Activated naive CD4-positive, alpha-beta T cell (primary cell): ENCODE measurements at places on chromosomes 1 and 21.

DNA sequence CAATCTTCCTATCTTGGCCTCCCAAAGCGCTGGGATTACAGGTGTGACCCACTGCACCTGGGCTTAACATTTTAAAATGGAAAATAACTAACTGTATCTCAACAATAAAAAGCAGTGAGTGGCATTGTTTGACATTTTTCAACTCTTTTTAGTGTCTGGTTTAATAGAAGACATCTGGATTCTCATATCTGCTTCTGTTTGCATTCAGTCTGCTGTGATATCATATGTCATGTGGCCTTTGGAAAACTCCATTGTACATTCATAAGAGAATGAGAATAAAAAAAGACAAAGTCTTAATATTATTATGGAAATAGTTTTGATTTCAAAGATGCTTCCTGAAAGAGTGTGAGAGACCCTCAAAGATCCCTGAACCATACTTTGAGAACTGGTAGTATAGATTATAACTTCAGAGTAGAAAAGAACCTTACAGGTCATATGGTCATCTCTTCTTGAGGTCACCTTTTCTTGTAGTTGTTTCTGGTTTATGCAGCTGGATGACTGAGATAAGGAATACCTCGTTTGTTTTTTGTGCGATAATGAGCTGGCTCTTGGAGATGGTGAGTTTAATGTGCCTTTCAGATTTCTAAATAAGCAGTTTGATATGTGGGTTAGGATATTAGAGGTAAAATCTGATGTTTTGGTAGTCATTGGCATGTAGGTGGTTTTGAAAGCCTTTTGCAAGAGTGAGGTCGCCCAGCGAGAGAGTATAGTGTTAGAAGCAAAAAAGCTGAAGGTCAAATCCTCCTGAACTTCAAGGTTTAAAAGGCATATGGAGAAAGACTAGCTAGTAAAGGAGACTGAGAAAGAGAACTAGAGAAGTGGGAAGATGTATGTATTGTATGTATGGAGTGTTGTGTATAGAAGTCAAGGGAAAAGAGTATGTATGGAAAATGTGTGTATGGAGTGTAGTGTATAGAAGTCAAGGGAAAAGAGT lies 17.2 kb downstream of the CEP350 start:
- no peak for DNase-seq

GRCh38 chr1:23522244-23522982 lies 8.6 kb downstream of the E2F2 start:
- no peak for DNase-seq

GRCh38 chr1:86154571-86155050 lies 2.0 kb downstream of the COL24A1 start:
- no peak for DNase-seq

DNA sequence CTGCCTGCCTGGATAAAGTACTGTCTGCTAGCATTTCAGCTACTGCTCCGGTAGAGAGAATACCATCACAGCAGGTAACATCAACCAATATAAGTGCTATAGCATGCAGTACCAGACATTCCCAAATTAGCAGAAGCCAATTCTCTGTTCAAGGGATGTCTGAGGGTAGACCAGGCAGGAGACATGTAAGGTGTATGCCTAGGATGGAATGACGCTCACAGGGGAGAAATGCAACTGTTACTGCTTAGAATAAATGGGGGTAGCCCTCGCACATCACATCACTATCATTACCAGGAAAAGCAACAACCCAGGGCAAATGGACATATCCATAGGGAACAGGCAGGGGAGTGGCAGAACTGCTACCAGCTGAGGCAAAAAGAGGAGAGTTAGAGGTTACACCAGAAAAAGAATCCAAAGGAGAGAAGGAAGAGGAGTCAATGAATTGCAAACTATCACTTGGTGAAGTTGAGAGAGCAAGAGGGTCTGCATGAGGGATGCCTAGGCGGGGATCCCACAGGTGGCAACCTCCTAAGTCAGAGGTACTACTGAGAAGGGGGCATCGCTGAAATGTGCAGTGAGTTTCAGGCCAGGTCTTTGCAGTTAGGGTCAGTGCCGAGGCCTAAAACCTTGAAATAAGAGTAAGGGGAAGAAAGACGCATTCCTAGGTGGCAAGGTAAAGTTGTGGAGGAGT lies 1.1 kb downstream of the UBE2Q1 start:
- no peak for DNase-seq

- DNase-seq = no peak
These were observed 18.7 kb upstream of the BLACAT1 start for GRCh38 chr1:205474571-205474970.

DNA sequence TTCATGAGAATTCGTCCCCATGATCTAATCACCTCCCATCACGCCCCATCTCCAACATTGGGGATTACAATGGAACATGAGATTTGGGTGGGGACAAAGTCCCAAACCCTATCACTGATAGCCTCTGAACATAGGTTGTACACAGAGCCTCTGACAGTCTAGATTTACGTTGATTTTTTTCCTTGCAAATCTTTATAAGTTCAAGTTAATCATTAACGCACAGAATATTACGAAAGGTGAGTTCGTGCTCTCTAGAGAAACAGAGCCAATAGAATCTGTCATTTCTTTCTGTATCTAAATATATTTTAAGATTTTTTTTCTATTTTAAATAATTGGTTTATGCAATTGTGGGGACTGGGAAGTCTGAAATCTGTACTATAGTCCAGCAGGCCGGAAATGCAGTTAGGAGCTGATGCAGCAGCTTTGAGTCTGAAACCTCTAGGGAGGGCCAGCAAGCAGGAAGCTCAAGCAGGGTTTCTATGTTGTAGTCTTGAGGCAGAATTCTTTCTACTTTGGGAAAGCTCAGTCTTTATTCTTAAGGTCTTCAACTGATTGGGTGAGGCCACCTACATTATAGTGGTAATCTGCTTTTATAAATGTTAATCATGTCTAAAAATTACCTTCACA lies 61.0 kb downstream of the SELENOF start:
- DNase-seq = no peak

- DNase-seq = no peak
These were observed 12.1 kb downstream of the ADARB1 start for GRCh38 chr21:45086337-45086958.

- DNase-seq = peak; percentile 76
These were observed 46.8 kb upstream of the A3GALT2 start for GRCh38 chr1:33367485-33368405.

GRCh38 chr21:29342363-29342957 lies 43.7 kb downstream of the BACH1 start:
- no peak for DNase-seq

- DNase-seq = no peak
These were observed 8.0 kb downstream of the KIAA1614 start for GRCh38 chr1:180920702-180921101.

DNA sequence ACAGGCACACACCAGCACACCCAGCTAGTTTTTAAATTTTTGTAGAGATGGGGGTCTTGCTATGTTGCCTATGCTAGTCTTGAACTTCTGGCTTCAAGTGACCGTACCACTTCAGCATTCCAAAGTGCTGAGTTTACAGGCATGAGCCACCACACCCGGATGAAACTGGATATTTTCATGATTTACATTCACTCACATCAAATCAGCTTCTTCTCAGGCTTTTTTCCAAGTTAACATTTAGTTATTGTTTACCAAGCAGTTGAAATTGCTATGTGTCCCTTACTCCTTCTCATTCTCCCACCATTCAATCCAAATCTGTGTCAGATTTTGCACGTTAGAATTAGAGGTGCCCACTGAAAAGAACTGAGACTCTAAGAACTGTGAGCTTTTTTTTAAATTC lies 18.4 kb downstream of the RIT1 start:
- DNase-seq = no peak

GRCh38 chr21:34582506-34583150 lies 32.3 kb downstream of the RCAN1 start:
- DNase-seq = no peak

DNA sequence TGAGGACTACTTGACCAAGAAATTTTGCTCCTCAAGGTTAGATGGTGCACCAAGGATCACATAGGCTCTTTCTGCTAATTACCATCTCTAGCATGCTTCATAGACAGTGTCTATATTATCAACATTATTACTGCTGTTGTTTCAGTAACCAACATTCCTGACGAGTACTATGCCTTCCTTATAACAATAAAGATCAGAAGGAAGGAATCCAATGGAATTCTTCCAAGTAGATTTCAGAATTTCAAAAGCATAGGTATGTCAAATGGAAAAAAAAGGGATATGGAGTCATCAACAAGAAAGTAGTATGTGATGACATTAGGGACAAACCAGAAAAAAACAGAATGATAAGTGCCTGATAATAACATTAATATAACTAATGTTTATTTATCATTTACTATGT lies 39.6 kb upstream of the LPGAT1 start:
- no peak for DNase-seq

GRCh38 chr1:237166593-237167101 lies 124.7 kb downstream of the RYR2 start:
- DNase-seq = no peak

DNA sequence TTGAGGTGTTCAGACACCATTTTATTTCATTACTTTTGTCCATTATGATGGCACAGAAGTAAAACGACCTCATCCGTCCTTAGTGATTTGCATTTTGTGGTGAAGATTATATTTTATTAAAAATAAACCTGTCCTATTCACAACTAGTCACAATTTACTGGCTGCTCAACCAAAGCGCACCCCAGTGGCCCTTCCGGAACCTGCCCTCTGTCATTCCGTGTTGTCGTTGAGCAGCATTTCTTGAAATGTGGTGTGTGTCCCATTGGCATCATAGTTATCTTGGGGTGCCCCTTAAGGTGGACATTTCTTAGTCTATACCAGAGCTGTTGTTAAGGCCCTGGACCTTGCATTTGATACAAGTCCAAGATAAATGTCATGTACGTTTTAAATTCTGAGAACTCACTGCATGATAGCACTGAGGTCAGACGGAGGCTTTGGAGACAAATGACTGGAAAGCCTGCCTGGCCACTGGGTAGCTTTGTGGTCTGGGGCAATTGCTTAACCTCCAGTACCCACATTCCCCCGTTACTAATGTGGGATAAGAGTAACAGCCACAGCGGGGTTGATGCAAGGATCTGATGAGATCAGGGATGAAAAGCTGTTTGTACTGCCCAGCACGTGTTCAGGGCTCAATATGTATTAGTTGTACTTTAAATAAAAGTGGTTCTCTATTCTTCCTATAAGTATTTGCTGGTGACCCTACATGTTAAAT lies 36.2 kb downstream of the BACH1 start:
- no peak for DNase-seq

- DNase-seq = no peak
These were observed 29.6 kb upstream of the RGS16 start for GRCh38 chr1:182633657-182634281.

DNA sequence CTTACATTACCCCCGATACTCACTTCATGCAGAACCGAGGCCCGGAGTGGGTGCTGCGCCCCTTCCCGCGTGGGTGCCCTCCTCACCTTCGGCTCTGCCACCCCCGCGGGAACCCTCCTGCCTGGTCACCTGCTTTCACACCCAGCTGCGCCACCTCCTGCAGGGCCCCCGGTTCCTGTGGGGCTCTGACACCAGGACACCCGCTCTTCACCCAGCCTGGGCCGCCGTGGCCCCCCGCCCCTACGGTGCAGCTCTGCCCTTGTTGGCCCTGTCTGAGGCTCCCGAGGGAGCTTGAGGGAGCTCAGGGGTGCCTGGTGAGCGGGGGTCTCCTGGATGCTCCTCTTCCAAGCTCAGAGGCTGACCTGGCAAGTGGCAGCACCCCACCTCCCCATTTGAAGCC lies 19.0 kb downstream of the RRP1 start:
- no peak for DNase-seq

GRCh38 chr1:164633997-164634396 lies 75.0 kb downstream of the PBX1 start:
- no peak for DNase-seq
